A549 treated with RU486 at 1 μM for 4 hours (cell line): ENCODE measurements at places on chromosomes 2 and 18. TPM values are rescaled to one million over a fixed set of nuclear protein-coding genes. Genes with fewer than 3 reads are reported as not detected.

The LINC00305 gene
- not detected in 5 replicates for total RNA-seq

The ADAM17 gene
- total RNA-seq: 22.4 to 38.9 TPM (median 29.8 TPM) in 5 replicates

The SH3RF3 gene
- total RNA-seq: 0.25 to 0.52 TPM (median 0.38 TPM) in 5 replicates

The PCARE gene
- total RNA-seq: not detected in 5 replicates

The SKOR2 gene
- total RNA-seq: not detected in 5 replicates

The LONRF2 gene
- 2.8 to 4.1 TPM (median 3.3 TPM) in 5 replicates for total RNA-seq

The SDC1 gene
- total RNA-seq: 151 to 223 TPM (median 171 TPM) in 5 replicates

The NRBP1 gene
- 125 to 139 TPM (median 132 TPM) in 5 replicates for total RNA-seq

The LIMS2 gene
- 4.1 to 7.8 TPM (median 5.2 TPM) in 5 replicates for total RNA-seq

The VWC2L gene
- total RNA-seq: not detected in 5 replicates

The DNAJC5G gene
- total RNA-seq: not detected in 5 replicates

The TRAPPC8 gene
- 7.1 to 14.8 TPM (median 12.2 TPM) in 5 replicates for total RNA-seq

The SERPINB7 gene
- total RNA-seq: 1.8 to 2.7 TPM (median 2.3 TPM) in 5 replicates

The SCN2A gene
- not detected in 5 replicates for total RNA-seq

The ANKRD29 gene
- total RNA-seq: 9.3 to 13.5 TPM (median 13.3 TPM) in 5 replicates

The APOB gene
- 0.39 TPM in 1 of 5 replicates, not detected in the others for total RNA-seq

The SCN9A gene
- 2.5 to 5.7 TPM (median 5.2 TPM) in 5 replicates for total RNA-seq

The LMAN2L gene
- 20.2 to 24.1 TPM (median 22.8 TPM) in 5 replicates for total RNA-seq

The L3MBTL4 gene
- not detected in 5 replicates for total RNA-seq
